ENCODE measurements at places on chromosomes 6 and 20.

- no peak for DNase-seq
These were observed 182.0 kb downstream of the DOK5 start for GRCh38 chr20:54657268-54657826.

DNA sequence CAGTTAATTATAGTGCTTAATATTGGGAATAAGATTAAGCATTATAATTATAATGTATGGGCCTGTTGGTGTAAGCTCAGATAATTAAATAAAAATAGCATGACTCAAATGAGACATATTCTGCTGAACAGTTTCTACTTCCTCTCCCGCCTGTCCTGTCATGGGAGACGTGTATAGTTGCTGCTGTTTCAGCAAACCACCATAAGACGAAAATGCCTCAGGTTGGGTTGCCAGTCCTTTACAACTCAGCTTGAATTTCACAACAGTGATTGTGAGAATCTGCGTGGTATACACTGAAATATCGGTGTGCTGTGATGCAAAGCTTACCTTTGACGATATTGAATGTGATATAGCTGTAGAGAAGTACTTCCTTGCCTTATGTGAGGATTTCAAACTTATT, 99.5 kb downstream of the POPDC3 start:
- no peak for DNase-seq

DNA sequence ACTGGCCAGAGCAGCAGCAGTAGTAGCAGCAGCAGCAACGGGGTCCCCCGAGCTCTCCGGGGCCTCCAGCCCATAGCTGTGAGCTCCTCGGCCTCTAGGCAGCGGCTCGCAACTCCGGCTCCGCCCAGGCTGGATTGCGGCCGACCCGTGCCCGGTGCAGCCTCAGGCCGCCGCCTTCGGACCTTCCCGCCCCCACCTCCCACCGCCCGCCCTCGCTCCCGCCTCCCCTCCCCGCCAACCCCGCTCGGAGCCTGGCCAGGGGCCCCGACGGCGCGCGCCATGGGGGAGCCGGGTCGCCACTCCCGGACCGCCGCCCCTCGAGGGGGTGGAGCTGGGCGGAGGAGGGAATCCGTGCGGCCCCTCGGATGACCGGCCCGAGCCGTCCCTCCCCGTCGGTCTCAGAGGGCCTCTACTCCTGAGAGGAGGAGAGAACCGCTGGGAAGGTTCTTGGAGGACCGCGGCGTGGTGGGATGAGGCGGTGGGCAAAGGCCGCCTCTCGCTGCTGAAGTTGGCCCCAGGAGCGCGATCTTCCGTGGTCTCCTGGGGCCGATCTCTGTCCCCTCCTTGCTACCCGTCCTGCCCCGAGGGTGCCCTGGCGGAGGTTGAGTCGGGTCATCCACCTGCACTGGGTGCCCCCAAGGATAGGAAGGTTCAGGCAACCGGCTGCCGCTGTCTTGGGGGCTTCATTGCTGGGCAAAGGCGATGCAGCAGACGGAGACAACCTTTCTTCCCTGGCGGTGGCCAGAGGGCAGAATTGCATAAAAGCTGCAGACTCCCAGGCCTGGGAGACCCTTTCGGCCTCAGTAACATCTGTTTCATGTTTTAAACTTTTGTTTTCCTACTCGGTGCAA, at the start of gene ADAM33:
Gene ADAM33, minus strand, starts transcription at position 80 of the 851 bp plus-strand sequence. Its CDS starts 6 bp downstream, at position 74.
- DNase-seq = no peak

GRCh38 chr6:105595829-105596228, 192.9 kb upstream of the PREP start:
- DNase-seq = no peak

Data from stimulated activated naive CD8-positive, alpha-beta T cell treated with anti-CD3 and anti-CD28 coated beads, Interleukin-15, amount 100 ng/mL, for 72 hours (primary cell).